ENCODE measurements at places on chromosomes 4 and X. TPM values are rescaled to one million over a fixed set of nuclear protein-coding genes. Genes with fewer than 3 reads are reported as not detected.

GRCh38 chr4:184408021-184408683 lies 66.2 kb downstream of the IRF2 start:
- peak overlapping the region; percentile 67 for H3K27ac ChIP-seq
- peaks cover 30% of the 10 kb centered on the region for H3K4me1 ChIP-seq
- no peak for DNase-seq
- H3K27me3 ChIP-seq = no peaks in the 10 kb centered on the region

ART3 gene
- total RNA-seq = not detected

DNA sequence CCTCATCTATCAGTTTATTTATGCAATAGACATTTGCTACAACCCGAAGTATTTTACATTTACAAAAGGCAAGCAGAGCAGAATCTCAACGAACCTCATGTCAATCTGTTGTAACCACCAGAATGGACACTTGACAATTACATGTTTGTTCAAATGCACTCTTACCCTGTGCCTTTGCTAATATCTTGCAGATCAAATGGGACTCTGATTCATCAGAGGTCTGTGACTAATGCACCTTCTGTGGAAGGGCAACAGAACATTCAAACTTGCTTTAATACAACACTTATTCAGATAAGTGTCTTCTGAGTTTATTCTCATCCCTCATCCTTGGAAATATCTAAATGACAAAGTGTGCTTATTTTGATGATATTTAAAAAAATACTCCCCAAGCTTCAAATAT lies 644.7 kb upstream of the PCDH10 start:
- no peak overlapping the region for H3K4me3 ChIP-seq
- H3K36me3 ChIP-seq = no peaks in the 10 kb centered on the region
- no peak for DNase-seq
- peaks cover 12% of the 10 kb centered on the region for H3K4me1 ChIP-seq

GRCh38 chrX:76555816-76556215 lies 128.3 kb downstream of the MAGEE1 start:
- peak; percentile 86 for DNase-seq
- H3K4me1 ChIP-seq = no peaks in the 10 kb centered on the region

SFRP2 gene
- not detected for total RNA-seq

DNA sequence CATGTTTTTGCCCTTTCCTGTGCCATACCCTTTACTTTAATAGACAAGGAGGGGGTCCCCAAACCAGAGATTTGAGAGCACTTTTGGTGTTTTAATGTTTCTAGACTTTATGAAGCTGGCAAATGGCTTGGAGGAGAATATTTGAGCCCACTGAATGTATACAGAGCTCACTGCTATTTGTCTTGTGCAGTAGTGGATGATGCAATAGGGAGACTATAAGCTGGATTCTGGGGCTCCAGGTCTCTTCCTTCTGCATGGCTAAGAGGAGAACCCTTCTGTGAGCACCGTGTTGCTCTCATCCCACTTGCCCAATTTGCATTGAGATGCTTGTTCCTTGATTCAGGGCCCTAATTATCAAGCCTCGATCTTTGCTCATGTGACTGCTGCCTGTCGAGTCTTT lies 8.9 kb upstream of the PUDP start:
- H3K4me3 ChIP-seq = no peak overlapping the region
- DNase-seq = no peak
- no peaks in the 10 kb centered on the region for H3K27me3 ChIP-seq
- H3K4me1 ChIP-seq = peaks cover 60% of the 10 kb centered on the region

GRCh38 chr4:153684971-153685371 lies 891 bp downstream of the TLR2 start:
- H3K27ac ChIP-seq = no peak overlapping the region
- DNase-seq = no peak
- no peaks in the 10 kb centered on the region for H3K4me1 ChIP-seq
- H3K36me3 ChIP-seq = no peaks in the 10 kb centered on the region
- H3K4me3 ChIP-seq = no peak overlapping the region

POU3F4 gene
- not detected for total RNA-seq

- H3K4me3 ChIP-seq = no peak overlapping the region
- no peaks in the 10 kb centered on the region for H3K27me3 ChIP-seq
- H3K27ac ChIP-seq = no peak overlapping the region
- H3K36me3 ChIP-seq = no peaks in the 10 kb centered on the region
- no peak for DNase-seq
Observed at GRCh38 chr4:137283737-137284136, 248.6 kb downstream of the PCDH18 start.

DNA sequence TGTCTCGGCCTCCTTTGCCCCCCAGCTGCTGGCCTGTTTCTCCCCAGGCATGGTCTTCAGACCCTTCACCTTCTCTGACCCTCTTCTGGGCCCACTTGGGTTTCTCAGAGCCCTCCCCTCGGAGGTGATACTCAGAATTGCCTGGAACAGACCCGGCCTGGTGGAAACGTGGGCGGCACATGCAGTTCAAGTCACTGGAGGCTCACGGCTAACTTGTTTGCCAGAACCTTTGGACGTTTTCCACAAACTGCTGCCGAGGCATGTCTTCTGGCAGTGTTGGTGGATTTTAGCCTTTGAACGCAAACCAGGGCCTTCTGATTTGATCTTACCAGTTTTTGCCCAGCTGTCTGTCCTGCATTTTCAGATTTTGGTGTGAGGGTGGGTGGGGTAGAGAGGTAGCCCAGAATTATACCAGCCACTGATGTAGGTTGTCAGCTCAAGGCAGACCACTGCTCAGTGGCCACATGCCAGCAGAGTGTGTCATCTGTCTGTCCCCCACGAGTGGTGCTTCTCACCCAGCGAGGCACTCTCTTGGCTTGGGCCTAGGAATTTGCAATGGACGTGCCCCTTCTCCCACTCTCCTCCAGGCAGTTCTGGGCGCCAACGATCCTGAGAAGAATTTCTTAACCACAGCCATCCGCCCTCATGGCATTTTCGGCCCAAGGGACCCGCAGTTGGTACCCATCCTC lies 32.5 kb upstream of the ZNF185 start:
- no peak overlapping the region for H3K4me3 ChIP-seq
- no peaks in the 10 kb centered on the region for H3K27me3 ChIP-seq
- no peak overlapping the region for H3K27ac ChIP-seq
- H3K36me3 ChIP-seq = no peaks in the 10 kb centered on the region

GRCh38 chr4:25896776-25897539 lies 17.1 kb upstream of the SMIM20 start:
- H3K4me3 ChIP-seq = no peak overlapping the region
- DNase-seq = no peak
- H3K36me3 ChIP-seq = no peaks in the 10 kb centered on the region
- H3K27ac ChIP-seq = no peak overlapping the region
- H3K4me1 ChIP-seq = peaks cover 23% of the 10 kb centered on the region

GRCh38 chrX:129940721-129941120 lies 34.8 kb downstream of the UTP14A start:
- no peaks in the 10 kb centered on the region for H3K36me3 ChIP-seq
- H3K27ac ChIP-seq = no peak overlapping the region
- H3K4me3 ChIP-seq = no peak overlapping the region
- no peak for DNase-seq

DNA sequence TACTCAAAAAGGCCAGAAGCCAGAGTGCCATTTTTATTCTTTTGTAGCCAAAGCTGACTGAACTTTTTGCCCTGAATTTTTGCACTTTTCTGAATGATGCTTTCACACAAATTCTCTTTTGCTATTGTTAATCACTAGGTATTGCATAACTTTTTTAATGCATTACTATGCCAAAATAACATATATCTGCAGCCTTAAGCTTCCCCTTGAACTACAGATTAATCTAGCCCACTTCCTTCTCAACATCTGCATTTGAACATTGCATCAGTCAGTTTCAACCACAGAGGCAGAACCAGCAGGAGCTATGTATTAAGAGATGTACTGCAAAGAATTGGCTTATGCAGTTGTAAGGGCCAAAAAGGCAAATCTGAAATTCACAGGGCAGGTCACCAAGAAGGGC lies 197.6 kb upstream of the GYPA start:
- H3K4me3 ChIP-seq = no peak overlapping the region
- H3K27ac ChIP-seq = no peak overlapping the region
- no peak for DNase-seq

DNA sequence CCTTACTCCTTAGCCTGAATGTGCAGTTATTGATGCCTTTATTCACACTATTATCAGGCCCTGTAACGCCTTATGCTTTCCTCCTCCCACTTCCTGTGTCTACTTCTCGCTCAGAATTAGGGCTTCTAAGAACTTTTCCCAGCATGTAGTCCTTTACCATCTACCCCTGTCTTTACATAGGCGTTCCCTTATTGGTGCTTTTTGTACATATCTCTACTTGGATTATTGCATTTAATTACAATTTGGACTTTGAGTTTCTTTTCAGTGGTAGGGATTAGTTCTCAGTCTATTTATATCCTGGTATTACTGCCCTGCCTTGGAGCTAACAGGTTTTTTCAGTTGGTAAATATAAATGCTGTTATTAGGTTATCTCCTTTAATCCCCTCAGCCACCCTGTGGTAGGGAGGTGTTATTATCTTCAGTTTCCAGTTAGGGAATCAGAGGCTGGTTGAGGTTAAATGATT lies 84.0 kb downstream of the RBPJ start:
- peaks cover 4% of the 10 kb centered on the region for H3K4me1 ChIP-seq
- no peak for DNase-seq
- H3K27ac ChIP-seq = no peak overlapping the region
- no peaks in the 10 kb centered on the region for H3K27me3 ChIP-seq
- no peak overlapping the region for H3K4me3 ChIP-seq

- H3K4me1 ChIP-seq = 0 out of 2 replicates have a peak, but pooled peaks cover 3% of the 10 kb centered on the region
- DNase-seq = no peak
- H3K27me3 ChIP-seq = no peaks in the 10 kb centered on the region
Observed at GRCh38 chr4:26330946-26331345, 10.1 kb downstream of the RBPJ start.

DNA sequence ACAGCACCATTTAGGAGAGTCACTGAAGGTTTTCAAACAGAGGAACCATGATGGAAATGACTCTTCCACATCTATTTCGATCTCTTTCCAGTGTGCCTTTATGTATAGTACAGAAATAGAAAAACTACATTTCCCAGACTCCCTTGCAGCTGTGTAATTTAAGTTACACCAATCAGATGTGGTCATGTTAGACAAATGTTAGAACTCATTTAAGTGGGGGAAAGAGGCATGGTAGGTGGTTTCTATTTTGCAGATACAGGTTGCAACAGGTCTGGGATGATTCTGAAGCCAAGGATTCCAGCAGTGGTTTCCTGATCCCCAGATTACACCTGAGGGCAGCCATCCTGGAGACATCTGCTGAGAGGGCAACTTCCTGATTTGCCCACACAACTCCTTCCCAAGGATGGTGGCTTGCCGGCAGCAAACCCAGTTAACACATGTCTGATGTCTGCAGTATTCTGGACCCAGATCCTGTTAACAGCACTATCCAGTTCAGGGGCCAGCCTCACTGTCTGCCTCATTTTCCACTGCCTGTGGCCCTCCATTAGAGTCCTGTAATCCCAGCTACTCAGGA lies 38.7 kb upstream of the PDK3 start:
- no peaks in the 10 kb centered on the region for H3K4me1 ChIP-seq
- no peak overlapping the region for H3K4me3 ChIP-seq
- DNase-seq = peak; percentile 64
- H3K27ac ChIP-seq = no peak overlapping the region

GASK1B gene
- not detected for total RNA-seq

ABLIM2 gene
- total RNA-seq = not detected

ZNF185 gene
- total RNA-seq = 0.43 TPM

DNA sequence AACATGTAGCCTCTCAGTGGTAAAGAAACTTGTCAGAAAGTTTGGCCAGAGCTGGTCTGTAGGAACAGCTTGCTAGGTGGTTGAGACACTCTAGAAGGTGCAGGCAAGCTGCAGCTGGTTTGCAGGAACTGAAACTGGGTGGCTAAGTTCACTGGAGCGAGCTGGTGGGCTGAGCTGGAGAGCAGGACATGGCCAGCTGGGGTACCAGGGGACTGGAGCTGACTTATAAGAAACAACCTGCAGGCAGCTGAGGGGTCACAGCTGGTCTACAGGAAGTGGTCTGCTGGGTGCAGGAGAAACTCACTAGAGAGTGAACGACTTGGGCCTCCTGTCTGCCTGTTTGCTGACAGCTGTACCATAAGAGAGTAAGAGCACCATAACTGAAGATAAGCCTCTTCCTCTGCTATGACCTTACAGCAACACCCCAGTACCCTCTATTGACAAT lies 157.1 kb upstream of the LNX1 start:
- H3K4me1 ChIP-seq = peaks cover 53% of the 10 kb centered on the region
- no peak overlapping the region for H3K4me3 ChIP-seq
- H3K27ac ChIP-seq = peak overlapping the region; percentile 80
- H3K27me3 ChIP-seq = no peaks in the 10 kb centered on the region

SCML2 gene
- not detected for total RNA-seq

DNA sequence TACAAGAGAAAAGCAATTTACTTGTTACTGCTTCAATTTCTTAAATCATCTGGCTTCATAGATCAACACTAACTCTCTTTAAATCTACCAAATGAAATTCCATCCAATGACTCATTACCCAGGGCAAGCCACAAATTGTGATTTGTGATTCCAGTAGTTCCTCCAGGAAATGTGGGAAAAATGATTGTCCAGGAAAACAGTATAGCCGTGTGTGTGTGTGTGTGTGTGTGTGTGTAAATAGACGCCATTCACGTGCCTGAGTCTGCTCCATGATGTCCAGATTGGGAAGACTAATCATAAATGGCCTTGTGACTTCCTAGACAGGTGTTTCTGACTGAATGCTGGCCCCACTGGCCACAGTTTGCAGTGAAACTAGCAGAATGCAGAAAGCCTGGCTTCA lies 121.3 kb downstream of the HS6ST2 start:
- H3K27me3 ChIP-seq = no peaks in the 10 kb centered on the region
- DNase-seq = no peak
- no peak overlapping the region for H3K4me3 ChIP-seq

GRCh38 chrX:25941559-25942250 lies 196.4 kb upstream of the MAGEB18 start:
- H3K36me3 ChIP-seq = no peaks in the 10 kb centered on the region
- H3K4me3 ChIP-seq = no peak overlapping the region
- DNase-seq = no peak
- no peaks in the 10 kb centered on the region for H3K4me1 ChIP-seq
- H3K27me3 ChIP-seq = no peaks in the 10 kb centered on the region
- no peak overlapping the region for H3K27ac ChIP-seq

DNA sequence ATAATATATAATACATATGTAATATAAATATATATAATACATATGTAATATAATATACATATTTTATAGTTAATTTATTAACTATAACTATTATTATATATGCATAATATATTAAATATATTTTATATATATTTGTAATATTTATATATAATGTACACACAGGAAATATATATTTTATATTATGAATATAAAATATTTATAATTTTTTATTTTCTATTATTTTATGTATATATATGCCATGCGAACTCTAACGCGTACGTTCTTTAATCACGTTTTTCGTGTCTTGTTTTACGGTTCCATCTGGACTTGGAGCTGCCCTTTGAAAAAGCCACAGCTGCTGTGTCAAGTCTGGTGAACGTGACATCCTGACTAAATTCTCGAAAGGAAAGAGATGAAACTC lies 332.1 kb downstream of the ASMT start:
- H3K4me3 ChIP-seq = no peak overlapping the region
- no peak for DNase-seq
- no peak overlapping the region for H3K27ac ChIP-seq
- no peaks in the 10 kb centered on the region for H3K4me1 ChIP-seq

Data from Karpas-422 (cell line).